ENCODE measurements at places on chromosomes 1 and 21.

DNA sequence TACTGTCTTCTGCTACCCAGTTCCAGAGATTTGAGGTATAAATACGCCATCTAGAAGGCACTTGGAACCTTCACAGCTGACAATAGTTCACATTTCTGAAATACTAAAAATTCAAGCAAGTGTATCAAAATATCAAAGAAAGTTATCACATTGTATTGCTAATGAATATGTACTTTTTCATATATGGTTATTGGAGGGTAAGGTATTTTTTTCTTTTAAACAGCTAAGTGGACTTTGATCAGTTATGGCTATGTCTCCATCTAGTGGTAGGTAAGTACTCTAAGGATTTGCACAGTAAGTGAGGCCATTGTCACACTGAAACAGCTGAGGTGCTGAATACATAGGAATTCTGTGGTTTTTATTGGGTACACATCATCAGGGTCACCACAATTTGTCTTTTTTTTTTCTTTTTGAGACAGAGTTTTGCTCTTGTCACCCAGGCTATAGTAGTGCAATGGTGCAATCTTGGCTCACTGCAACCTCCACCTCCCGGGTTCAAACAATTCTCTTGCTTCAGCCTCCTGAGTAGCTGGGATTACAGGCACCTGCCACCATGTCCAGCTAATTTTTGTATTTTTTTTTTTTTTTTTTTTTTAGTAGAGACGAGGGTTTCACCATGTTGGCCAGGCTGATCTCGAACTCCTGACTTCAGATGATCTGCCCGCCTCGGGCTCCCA is 49.1 kb upstream of the CR2 start:
- peak; percentile 79 for DNase-seq

DNA sequence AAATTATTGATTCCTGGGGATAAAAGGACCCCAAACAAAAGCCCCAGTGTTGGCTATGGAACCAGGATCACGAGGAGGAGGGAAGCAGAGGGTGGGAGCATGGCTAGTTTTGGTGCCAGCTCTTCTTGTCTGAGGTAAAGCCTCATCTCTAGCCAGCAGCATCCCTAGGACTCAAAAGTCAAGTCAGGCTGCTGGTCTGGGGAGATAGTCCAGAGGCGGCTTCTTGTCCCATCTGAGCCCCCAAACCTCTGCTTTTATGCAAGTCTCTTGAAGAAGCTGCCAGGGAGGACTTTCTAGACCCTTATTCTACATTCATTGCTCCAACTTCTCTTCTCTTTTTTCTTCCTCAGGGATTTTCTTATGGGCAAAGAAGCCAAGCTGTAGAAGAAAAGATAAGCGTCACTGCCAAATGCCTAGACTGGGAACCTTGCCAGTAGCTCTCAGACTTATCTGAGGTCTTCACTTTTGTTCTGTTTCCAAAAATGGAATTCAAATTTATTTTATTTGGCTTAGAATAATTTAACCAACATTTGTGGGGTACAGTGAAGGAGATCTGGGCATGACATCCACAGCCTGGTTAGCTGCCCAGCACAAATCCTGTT is 6.9 kb upstream of the ANKRD35 start:
- DNase-seq: peak; percentile 64

DNA sequence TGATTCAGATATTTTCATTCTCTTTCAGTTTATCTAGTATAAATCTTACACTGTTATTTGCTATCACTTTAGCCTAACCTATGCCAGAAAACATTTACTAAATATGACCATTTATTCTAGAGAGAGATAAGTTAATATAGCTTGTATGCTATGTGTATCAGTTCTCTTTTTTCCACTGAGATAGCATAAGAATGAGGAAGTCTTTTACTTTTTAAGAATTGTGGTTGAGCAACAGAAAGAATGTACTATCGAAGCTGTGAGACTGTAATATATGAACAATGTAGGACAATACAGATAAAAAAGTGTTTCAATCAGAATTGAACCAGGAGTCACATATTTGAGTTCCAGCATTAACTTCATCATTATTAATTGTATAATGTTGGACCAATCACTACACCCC is 479.9 kb upstream of the PLXNA2 start:
- no peak for DNase-seq

GRCh38 chr1:224149709-224150108 is 33.3 kb upstream of the DEGS1 start:
- no peak for DNase-seq

GRCh38 chr1:109948285-109948630 is 36.3 kb upstream of the AHCYL1 start:
- no peak for DNase-seq

DNA sequence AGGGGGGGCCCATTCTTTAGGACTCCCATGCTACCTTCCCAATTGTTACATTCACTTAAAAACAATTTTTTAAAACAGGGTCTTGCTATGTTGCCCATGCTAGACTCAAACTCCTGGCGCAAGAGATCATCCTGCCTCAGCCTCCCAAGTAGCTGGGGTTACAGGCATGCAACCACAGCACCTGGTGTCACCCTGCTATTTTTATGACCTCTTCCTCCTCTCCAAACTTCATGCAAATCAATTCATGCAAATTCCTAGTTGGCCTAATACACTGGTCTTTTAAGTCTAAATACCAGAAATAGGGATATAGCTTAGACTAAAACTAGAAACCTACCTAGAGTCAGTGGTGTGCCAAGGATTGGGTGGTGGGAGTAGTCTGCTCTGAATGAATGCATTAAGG is 30.1 kb downstream of the CDKN2C start:
- no peak for DNase-seq

DNA sequence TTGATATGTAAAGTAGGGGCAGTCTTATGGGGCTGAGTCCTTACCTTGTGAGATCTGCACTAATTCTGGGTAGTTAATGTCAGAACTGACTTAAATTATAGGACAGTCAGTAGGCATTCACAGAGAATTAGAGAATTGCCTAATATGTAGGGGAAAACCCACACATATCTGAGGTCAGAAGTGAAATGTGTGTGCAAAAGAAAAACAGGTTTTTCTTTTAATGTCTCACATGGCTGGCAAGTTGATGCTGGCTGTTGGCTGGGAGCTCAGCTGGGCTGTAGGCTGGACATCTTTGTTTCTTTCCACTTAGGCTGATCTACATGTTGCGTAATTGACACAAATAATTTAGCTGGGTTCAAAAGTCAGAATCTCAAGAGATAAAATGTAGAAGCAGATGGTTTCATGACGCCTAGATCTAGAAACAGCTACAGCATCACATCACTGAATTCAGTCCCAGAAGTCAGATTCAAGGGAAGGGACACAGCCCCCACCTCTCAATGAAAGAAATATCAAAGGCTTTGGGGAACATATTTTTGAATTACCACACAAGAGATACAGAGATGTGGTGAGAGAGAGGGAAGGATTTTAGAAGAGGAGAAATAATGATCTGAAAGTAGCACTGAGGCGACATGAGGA is 98.9 kb downstream of the TNFSF18 start:
- peak; percentile 97 for DNase-seq

GRCh38 chr1:43853161-43853921 is 80.3 kb upstream of the ARTN start:
- DNase-seq: peak; percentile 47

DNA sequence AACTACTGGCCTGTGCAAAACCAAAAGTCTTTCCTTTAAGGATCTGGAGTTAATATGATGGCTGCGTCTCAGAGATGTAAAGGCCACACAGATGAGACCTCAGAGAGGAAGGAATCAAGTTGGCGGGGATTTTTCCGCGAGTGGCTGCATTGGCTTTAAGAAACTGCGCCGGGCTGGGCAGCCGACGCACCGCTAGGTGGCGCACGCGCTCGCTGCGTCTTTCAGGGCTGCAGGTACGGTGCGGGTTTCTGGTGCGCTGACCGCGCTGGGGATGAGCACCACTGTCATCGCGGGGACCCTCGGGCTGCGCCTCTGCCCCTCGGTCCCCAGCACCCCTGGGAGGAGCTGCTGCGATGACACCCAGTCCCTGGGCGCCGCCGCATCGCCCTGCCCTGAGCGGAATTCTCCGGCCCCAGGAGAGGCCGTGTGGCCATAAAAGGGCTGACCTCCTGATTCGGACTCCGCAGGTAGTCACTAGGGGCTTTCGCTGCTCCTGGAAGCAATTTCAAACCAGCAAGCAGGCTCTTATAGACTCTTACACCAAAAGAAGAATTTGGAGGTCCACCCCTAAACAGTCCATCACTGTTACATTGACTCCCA is 241.0 kb downstream of the KCNJ6 start:
- DNase-seq: peak; percentile 40

DNA sequence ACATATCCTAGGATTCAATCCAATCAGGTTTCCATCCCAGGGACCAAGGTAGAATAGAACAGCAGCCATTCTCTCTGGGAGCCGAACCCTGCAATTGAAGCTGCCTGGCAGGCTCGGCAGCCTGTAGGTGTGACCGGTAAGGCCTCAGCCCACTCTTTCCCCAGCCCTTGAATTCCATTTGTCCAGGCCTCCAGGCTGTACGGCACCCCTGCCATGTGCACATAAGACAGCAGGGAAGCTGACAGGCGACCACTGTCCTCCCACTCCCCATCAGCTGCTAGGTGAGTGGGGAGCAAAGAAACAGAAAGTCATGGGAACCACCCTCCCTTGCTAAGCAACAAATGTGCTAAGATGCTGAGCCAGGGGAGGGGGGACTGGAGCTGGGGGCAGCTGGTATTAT is 23.0 kb downstream of the OPTC start:
- no peak for DNase-seq

DNA sequence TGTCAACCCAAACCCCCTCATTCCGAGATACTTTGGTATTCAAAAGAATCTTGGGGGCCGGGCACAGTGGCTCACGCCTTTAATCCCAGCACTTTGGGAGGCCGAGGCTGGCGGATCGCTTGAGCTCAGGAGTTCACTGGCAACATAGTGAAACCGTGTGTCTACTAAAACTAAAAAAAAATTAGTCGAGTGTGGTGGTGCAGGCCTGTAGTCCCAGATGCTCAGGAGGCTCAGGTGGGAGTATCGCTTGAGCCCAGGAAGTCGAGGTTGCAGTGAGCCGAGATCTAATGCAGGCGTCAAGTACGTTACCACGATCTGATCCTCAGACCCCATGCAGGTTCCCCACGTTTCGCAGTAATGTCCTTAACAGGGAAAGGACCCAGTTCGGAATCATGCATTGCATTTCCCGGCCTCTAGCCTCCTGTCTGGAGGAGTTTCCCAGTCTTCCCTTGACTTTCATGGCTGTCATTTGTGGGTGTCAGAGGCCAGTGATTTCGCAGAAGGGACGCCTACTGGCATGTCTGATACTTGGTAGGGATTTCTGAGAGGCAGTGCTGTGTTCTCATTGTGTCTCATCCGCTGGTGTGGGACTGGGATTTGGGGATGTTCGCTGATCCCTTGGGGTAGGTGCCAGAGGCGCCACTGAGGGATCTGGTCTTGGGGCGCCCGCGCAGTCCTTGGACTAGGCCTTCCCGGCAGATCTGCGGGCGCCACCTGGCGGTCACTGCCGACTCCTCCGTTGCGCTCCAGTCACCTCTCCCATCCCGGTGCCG is 39.3 kb upstream of the HMGN1 start:
- DNase-seq: peak; percentile 81

- peak; percentile 77 for DNase-seq
These were observed 15.2 kb downstream of the RGS4 start for GRCh38 chr1:163084330-163084729.

DNA sequence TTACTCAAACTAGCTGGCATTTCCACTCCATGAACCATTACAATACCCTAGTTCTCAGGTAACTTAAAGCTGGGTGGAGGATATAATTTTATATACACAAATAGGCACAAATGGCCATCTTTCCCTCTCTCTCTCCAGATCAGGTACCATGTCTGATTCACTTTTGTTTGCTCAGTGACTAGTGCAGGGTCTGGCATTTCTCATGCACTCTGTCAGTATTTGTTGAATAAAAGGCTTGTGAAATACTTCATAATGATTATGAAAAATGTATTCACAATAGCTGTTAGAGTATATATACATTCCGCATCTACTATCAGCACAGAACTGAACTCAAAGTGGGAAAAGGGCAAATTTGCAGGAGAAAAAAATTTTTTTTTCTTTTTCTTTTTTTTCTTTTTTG is 510.2 kb upstream of the USP24 start:
- DNase-seq: peak; percentile 78

DNA sequence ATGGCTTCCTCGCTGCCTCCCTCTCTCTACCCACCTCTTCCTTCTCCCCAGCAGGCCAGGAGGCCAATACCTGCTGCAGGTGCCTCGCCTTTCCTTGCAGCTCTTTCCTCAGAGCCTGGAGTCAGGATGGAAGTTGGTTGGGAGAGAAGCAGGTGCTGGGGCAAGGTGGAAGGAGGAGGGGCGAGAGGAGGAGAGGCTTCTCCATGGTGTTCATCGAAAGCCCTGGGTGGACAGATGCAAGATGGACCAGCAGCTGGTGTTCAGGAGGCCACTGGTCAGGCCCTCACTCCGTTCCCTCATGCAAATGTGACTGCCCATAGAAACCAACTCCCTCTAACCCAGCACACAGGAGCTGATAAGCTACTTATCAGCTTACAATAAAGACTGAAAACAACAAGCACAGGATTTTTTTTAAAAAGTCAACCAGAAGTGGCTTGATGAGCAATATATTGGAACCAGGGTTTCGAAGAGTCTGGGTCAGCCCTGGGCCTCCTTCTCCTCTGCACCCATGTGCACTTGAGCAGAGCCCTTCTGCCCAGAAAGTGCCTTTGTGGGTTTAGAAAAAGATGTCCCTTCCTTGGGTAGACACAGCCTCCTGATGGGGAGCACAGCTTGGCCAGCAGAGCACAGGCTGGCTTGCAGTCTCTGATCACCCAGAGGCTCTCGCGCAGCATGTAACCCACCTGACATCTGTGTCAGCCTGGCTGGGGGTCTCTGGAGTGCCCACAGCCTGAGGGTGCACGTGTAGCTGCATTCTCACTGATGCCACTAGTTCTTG is 16.6 kb upstream of the GSTM4 start:
- no peak for DNase-seq

GRCh38 chr1:2322581-2323211 is 68.7 kb downstream of the MORN1 start:
- no peak for DNase-seq

GRCh38 chr21:46120301-46121285 is 22.7 kb downstream of the COL6A2 start:
- DNase-seq: no peak

DNA sequence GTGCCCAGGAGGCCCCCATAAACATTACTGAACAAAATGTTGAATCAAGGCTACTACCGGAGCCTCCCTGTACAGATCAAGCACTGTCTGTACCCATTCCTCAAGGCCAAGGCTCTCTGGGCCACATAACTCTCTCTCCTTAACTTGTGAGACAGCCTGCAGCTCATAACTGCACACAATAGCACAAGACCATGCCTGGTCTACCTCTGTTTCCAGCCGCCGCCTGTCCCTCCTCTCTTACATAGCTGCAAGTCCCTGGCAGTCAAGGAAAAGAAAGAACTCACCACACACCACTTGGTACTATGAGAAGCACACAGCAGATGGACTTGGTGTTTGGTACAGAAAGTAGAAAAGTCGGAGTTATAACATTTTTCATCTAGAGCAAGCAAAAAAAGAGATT is 91.1 kb downstream of the SSBP3 start:
- no peak for DNase-seq

DNA sequence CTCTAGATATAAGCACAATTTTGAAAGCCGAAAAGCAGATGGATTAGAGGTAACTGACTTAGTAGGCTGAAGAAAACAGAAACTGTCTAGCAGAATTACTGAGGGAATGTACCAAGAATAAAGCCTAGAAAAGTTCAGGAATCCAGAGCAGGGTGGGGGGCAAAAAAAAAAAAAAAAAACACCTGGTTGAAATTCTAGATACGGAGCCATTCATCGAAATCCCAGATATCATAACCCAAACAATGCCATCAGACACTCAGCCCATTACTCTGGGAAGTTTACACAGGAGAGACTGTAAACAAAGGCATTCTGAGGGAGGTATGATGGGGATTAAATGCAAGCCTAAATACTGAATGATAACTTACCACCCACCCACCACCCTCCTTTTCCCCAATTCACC is 45.6 kb downstream of the ENAH start:
- no peak for DNase-seq

GRCh38 chr1:24403806-24404205 is 9.8 kb downstream of the STPG1 start:
- no peak for DNase-seq

Data from iris pigment epithelial cell (primary cell).